Activated CD8-positive, alpha-beta memory T cell treated with anti-CD3 and anti-CD28 coated beads, Interleukin-2, amount 10 ng/mL, durations not matched to agents 7 days and 5 days (primary cell): ENCODE measurements at places on chromosomes 12 and 14. TPM values are rescaled to one million over a fixed set of nuclear protein-coding genes. Genes with fewer than 3 reads are reported as not detected.

KRT6C gene
- total RNA-seq: not detected

A2M gene
- not detected for total RNA-seq

TEX52 gene
- not detected for total RNA-seq

C12orf56 gene
- not detected for total RNA-seq

RPS6KL1 gene
- 2.5 TPM for total RNA-seq

DNAH10 gene
- 0.76 TPM for total RNA-seq

PROX2 gene
- total RNA-seq: 0.21 TPM

GRCh38 chr12:24752763-24753462, 196.0 kb downstream of the BCAT1 start:
- peaks cover 37% of the 10 kb centered on the region for H3K4me1 ChIP-seq
- no peak for DNase-seq
- no peaks in the 10 kb centered on the region for H3K27me3 ChIP-seq
- H3K36me3 ChIP-seq: peaks cover 2% of the 10 kb centered on the region

DNA sequence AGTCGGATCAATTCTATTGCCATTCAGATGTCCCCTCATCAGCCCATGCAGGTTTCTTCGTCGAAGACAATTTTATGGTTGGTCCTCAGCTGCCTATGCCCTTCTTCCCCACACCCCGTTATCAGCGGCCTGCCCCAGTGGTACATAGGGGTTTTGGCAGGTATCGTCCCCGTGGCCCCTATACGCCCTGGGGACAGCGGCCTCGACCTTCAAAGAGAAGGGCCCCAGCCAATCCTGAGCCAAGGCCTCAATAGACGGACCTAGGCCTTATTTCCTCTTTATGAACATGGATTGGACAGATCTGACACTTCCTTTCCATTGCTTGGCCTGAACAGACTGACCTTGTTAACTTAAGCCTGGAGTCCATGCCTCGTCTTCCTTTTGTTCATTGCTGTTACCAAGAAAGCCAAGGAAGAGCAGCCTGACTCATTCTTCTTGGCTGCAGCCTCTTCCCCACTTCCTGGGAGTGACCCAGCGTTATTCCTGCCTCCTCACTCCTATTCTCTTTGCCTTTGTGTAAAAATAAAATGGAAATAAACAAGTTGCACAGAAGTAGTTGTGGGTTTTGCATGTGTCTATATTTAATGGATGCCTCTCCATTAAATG, 156.5 kb upstream of the AMIGO2 start:
- H3K27me3 ChIP-seq: no peaks in the 10 kb centered on the region
- peaks cover 59% of the 10 kb centered on the region for H3K36me3 ChIP-seq
- H3K27ac ChIP-seq: no peak overlapping the region

DNA sequence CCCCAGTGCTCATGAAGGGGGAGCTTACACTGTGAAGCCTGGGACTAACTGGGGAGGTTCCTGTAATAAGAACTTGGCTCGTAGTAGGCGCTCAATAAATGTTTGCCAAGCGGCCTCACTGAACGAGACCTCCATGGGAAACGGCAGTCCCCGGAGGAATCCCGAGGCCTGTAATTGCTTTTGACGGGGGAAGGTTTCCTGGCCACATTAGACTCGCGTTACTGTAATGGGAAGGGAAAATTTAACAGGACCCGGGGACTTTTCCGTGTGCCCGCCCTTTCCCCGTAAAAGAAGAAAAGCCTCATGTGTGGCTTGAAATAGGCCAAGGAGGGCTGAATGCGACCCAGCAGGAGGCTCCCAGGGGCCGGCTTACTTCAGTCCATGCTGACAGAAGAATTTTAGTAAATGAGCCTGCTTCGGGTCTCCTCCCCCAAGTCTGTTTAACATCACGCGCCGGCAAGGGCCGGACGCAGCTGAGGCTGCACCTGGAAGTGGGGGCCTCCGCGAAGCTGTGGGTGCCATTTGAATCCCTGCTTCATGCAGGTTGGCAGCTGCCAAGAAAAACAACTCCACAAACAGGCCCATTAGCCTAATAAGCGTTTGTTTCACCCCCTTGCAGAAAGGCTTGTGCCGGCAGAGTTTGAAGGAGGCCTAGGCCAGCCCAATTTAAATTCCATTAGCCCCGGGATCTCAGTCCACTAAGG, 39.8 kb upstream of the PWP1 start:
- no peaks in the 10 kb centered on the region for H3K27me3 ChIP-seq
- H3K4me1 ChIP-seq: no peaks in the 10 kb centered on the region
- no peak overlapping the region for H3K27ac ChIP-seq
- no peaks in the 10 kb centered on the region for H3K36me3 ChIP-seq
- no peak overlapping the region for H3K4me3 ChIP-seq

DNA sequence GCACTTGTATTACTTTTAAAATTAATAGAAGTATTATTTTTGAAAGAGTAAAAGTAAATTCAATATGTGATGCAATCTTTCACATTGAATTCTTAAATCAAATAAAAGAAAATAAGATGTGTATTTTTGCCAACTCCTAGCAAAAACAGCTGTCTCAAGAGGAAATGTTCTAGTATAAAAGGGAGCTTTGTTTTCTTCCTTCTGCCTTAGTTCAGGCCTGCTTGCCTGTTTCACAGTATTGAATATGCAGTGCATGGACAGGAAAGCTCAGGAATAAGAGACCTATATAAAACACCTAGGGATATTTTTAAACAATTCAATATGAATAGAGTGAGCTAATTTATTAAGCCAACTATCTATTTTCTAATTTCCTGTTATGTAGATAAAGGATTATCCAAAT, 294.8 kb upstream of the G2E3 start:
- no peak for DNase-seq
- H3K4me1 ChIP-seq: no peaks in the 10 kb centered on the region
- H3K36me3 ChIP-seq: no peaks in the 10 kb centered on the region
- H3K27me3 ChIP-seq: no peaks in the 10 kb centered on the region
- no peak overlapping the region for H3K4me3 ChIP-seq
- no peak overlapping the region for H3K27ac ChIP-seq

DNA sequence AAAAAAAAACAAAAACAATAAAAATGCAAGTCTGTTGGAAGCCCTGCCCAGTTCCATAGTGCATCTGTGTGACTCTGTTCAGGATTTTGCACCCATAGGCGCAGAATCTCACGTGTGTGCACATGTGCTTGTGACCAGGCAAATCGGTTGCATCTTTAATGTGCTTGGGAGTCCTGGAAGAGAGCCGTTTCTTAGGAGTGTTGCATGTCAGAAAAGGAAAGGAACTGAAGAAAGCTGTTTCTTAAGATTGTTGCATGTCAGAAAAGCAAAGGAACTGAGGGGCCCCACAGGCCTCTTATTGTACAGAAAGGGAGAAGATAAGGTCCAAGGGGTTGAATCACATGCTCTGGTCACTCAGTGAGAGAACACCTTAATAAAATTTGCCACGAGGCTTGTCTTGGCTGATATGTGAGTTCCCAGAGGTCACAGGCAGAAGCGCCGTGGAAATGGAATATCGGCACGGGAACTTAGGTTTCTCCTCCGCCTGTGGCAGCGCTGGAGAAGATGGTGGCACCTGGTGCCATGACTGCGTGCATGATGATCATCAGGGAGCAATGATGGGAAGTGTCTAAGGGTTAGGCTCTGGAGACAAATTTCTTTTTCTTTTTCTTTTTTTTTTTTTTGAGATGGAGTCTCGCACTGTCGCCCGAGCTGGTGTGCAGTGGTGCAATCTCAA, 90.0 kb downstream of the LRRC74A start:
- DNase-seq: no peak
- H3K4me1 ChIP-seq: peaks cover 31% of the 10 kb centered on the region
- H3K4me3 ChIP-seq: no peak overlapping the region

DNA sequence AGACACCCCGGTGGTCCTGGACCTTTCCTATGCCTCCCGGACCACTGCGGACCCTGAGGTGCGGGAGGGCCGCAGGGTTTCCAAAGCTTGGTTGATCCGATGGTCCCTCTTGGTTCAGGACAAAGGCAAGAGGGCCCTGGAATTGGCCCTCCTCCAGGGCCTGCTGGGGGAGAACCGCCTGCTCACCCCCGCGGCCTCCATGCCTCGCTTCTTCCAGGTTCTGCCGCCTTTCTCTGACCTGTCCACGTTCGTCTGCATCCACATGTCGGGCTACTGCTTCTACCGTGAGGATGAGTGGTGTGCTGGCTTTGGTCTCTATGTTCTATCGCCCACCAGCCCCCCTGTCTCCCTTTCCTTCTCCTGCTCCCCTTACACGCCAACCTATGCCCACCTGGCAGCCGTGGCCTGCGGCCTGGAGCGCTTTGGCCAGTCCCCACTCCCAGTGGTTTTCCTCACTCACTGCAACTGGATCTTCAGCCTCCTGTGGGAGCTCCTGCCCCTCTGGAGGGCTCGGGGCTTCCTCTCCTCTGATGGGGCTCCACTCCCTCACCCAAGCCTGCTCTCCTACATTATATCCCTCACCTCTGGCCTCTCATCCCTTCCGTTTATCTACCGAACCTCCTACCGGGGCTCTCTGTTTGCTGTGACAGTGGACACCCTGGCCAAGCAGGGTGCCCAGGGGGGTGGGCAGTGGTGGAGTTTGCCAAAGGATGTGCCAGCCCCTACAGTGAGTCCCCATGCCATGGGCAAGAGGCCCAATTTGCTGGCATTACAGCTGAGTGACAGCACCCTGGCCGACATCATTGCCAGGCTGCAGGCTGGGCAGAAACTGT, 13.8 kb downstream of the CBLN3 start:
- H3K4me1 ChIP-seq: no peaks in the 10 kb centered on the region
- no peaks in the 10 kb centered on the region for H3K36me3 ChIP-seq
- peaks cover 5% of the 10 kb centered on the region for H3K27me3 ChIP-seq
- DNase-seq: no peak
- no peak overlapping the region for H3K27ac ChIP-seq

DNA sequence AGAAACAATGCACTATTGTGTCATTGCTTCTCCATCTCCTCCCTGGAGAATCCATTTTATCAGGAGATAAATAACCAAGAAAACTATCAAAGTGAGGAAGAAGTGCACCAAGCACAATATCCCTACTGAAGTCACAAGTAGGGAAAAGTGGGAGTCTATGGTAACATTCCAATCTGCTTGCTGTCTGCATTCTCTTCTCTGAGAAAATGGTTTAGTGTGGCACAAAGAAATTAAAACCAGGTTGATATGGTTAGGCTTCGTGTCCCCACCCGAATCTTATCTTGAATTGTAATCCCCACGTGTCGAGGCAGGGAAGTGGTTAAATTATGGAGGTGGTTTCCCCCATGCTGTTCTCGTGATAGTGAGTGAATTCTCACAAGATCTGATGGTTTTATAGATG, 209.7 kb downstream of the PRKD1 start:
- no peaks in the 10 kb centered on the region for H3K4me1 ChIP-seq
- H3K36me3 ChIP-seq: no peaks in the 10 kb centered on the region
- H3K27me3 ChIP-seq: no peaks in the 10 kb centered on the region
- no peak overlapping the region for H3K27ac ChIP-seq

- H3K36me3 ChIP-seq: no peaks in the 10 kb centered on the region
- no peak for DNase-seq
- H3K4me3 ChIP-seq: no peak overlapping the region
- H3K27me3 ChIP-seq: no peaks in the 10 kb centered on the region
- H3K4me1 ChIP-seq: peaks cover 19% of the 10 kb centered on the region
- no peak overlapping the region for H3K27ac ChIP-seq
These were observed 2.7 kb downstream of the TCTN1 start for GRCh38 chr12:110616471-110617115.

DNA sequence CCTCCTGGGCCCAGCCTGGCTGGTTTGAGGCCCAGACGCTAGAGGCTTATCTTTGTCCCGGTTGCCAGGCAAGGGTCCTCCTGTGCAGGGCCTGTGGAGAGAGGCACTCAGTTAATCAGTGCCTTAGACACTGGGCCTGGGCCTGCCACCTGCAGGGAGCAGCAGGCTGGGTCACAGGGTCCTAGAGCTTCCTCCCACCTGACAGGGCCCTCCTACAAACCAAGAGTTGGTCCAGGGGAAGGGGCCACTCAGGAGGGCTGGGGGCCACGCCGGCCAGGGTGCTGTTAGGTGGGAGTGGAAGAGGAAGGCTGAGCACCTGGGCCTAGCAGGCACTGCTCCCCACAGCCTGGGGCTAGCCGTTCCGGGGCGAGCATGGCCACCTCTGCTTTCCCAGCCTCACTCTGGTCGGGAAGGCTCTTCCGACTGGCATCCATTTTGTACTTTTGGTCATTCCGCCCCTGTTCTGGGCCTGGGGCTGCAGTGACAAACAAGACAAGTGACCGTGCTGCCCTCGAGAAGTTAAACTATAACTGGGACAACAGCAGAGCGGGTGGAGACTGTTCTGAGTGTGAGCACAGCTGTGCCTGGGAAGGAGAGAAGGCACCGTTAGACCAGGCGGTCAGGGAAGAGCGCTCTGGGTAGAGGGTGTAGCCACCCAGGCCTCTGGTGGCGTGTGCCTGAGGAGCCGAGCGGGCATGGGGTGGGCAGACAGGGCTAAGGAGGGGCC, 27.2 kb downstream of the FBRSL1 start:
- no peaks in the 10 kb centered on the region for H3K4me1 ChIP-seq
- no peak overlapping the region for H3K4me3 ChIP-seq
- no peak overlapping the region for H3K27ac ChIP-seq
- H3K36me3 ChIP-seq: peaks cover 16% of the 10 kb centered on the region

- H3K36me3 ChIP-seq: no peaks in the 10 kb centered on the region
- peaks cover 72% of the 10 kb centered on the region for H3K27me3 ChIP-seq
- H3K4me1 ChIP-seq: peaks cover 11% of the 10 kb centered on the region
- peak; percentile 43 for DNase-seq
- H3K4me3 ChIP-seq: peak overlapping the region; percentile 8
- H3K27ac ChIP-seq: no peak overlapping the region
These were observed 11.1 kb upstream of the KRT1 start for GRCh38 chr12:52691076-52691840.

DNA sequence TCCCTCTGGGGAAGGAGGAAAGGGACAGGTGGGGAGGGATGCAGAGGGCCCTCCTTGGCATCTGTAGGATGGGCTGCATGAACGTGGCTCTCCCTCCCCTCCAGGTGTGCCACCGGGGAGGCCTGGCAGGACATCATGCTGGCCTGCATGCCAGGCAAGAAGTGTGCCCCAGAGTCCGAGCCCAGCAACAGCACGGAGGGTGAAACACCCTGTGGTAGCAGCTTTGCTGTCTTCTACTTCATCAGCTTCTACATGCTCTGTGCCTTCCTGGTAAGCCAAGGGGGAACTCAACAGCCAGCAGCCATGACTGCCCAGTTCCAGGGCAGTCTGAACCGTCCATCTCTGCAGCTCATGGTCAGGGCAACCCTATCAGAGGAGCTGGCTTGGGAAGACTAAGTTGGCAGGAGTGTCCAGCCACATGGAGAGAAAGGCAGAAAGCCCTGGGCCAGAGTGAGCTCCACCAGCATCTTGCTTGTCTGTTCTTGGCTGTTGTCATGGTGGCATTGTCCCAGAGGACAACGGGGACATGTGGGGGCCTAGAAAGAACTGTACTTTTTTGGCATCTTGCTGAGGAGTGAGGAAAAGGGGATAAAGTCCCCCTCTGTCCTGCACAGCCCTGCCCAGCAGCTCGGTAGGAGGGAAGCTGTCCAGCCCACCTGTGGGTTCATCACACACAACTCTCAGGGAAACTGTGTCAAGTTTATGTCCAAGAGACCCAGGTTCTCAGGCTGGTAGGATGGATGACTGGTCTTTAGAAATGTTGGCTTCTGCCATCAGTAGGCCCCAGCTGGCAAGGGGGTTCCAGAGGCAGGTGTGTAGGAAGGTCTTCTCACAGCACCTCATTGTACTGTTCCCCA, 129.8 kb upstream of the FKBP4 start:
- DNase-seq: peak; percentile 36
- peaks cover 2% of the 10 kb centered on the region for H3K27me3 ChIP-seq
- no peak overlapping the region for H3K27ac ChIP-seq
- no peak overlapping the region for H3K4me3 ChIP-seq
- H3K36me3 ChIP-seq: no peaks in the 10 kb centered on the region
- no peaks in the 10 kb centered on the region for H3K4me1 ChIP-seq
